CD4-positive, alpha-beta T cell treated with Interleukin-21 for 1 hour (primary cell): ENCODE measurements at places on chromosomes 11 and 22.

- peak; percentile 60 for DNase-seq
Measured at GRCh38 chr22:46069521-46070214, 80.7 kb upstream of the PPARA start.

DNA sequence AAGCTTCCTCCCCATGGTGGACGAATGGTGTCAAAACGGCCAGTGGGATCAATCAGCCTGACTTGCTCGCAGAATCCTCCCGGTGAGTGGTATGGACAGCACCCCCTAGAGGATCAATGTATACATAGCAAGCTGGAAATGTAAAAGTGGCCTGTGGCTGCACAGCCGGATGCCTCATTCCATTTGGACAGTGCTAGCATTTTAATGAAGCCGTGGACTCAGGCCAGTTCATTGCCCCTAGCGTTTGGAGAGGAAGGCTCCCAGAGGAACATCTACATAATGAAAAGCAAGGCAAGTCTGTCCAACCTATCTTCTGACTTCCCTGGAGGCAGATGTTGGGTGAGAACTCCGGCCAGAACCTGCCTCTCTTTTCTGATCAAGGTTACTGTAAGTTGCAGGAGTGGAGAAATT lies 942.3 kb downstream of the NTM start:
- DNase-seq = no peak

GRCh38 chr22:20312396-20313191 lies 7.3 kb downstream of the DGCR6L start:
- no peak for DNase-seq

GRCh38 chr22:39966470-39966869 lies 6.3 kb downstream of the TMA7B start:
- no peak for DNase-seq

- no peak for DNase-seq
Measured at GRCh38 chr22:44051358-44051757, 27.3 kb downstream of the PARVB start.

DNA sequence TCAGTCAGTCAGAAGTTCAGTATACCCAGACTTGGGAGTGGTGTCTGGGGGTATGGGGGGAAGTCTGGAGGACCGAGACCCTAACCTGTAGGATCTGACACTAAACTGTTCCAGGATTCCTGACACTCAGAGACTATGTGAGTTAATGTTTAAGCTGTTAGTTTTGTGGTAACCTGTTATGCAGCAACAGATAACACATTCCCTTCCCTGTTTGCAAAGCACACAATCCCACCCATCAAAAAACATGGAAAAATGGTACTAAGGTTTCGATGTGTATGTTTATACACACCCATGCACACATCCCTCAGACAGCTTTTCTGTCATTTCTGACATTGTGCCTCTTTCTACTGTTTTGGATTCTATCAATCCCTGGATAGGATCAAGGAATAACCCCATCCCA lies 27.6 kb downstream of the ZNF280B start:
- DNase-seq = no peak

GRCh38 chr11:85316967-85317366 lies 310.2 kb downstream of the DLG2 start:
- no peak for DNase-seq

- peak; percentile 56 for DNase-seq
Measured at GRCh38 chr11:112588252-112588694, 327.6 kb upstream of the PLET1 start.

DNA sequence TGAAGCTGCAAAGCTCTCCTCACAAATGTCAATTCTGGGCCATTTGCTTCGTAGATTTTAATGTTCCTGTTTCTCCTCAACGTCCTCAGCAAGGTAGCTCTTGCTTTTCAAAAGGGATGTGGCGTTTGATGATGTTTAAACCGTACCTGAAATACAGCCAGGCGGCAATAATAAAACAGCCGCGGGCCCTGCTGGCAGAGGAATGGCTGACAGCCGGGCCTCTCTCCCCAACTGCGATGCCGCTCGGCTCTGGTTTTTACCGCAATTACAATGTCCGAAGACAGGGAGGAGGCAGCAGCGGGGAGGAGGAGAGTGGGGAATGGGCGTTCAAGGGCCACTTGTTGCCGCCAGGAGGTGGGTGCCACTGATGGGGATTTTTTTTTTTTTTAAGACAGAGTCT lies 27.5 kb downstream of the MACROD1 start:
- no peak for DNase-seq

GRCh38 chr11:17197431-17197898 lies 10.3 kb downstream of the PIK3C2A start:
- DNase-seq = no peak
